ENCODE measurements at places on chromosomes 3 and 15. TPM values are rescaled to one million over a fixed set of nuclear protein-coding genes. Genes with fewer than 3 reads are reported as not detected.

Gene BTD
- total RNA-seq: 20.5 TPM

Gene COL6A5
- total RNA-seq: not detected

Gene FETUB
- total RNA-seq: not detected

Gene C3orf85
- not detected for total RNA-seq

Gene DNAJA4
- 9.9 TPM for total RNA-seq

Gene CGNL1
- total RNA-seq: 18.4 TPM

Gene ACKR4
- 0.81 TPM for total RNA-seq

Gene DPH6
- total RNA-seq: 12.2 TPM

Gene MESP1
- 2.0 TPM for total RNA-seq

Gene PROS1
- 50.1 TPM for total RNA-seq

Gene PTH1R
- total RNA-seq: 18.5 TPM

Gene GRAMD2A
- total RNA-seq: 0.39 TPM

Gene HYAL1
- total RNA-seq: 12.3 TPM

Gene NANOGP8
- total RNA-seq: not detected

Gene CPLX3
- not detected for total RNA-seq

Gene KCNAB1
- total RNA-seq: 2.3 TPM

Gene ERICH6
- not detected for total RNA-seq

Gene KNG1
- total RNA-seq: not detected

Gene CADPS
- total RNA-seq: 8.4 TPM

Gene UBE3A
- total RNA-seq: 96.7 TPM

Gene EIF4E3
- 28.8 TPM for total RNA-seq

Gene DENND6A
- 52.3 TPM for total RNA-seq

Gene TMEM212
- not detected for total RNA-seq
